Endothelial cell (in vitro differentiated cells): ENCODE measurements at places on chromosomes 11 and 22.

DNA sequence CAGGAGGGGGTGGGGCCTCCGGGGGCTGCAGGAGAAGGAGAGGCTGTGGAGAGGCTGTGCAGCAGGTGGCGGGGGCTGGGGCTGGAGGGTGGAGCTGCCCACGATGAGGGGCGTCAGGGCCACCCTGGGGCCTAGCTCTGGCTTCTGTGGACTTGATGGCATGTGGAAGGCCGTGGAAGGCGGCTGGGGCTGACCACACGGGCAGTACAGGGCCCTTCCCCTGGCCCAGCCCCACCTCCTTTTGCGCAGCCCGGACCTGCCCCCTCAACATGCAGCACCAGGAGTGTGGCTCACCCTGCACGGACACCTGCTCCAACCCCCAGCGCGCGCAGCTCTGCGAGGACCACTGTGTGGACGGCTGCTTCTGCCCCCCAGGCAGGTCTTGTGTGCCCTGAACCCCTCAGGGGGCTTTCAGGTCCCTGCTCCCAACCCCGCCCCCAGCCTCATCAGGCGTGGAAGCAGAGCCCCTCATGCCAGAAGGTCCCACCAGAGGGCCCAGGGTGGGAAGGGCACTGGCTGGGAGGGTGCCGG lies 6.1 kb downstream of the MUC5B start:
- H3K27me3 ChIP-seq = peaks cover 2% of the 10 kb centered on the region
- no peak overlapping the region for H3K27ac ChIP-seq
- H3K4me3 ChIP-seq = no peak overlapping the region
- H3K4me1 ChIP-seq = no peaks in the 10 kb centered on the region
- H3K36me3 ChIP-seq = no peaks in the 10 kb centered on the region

DNA sequence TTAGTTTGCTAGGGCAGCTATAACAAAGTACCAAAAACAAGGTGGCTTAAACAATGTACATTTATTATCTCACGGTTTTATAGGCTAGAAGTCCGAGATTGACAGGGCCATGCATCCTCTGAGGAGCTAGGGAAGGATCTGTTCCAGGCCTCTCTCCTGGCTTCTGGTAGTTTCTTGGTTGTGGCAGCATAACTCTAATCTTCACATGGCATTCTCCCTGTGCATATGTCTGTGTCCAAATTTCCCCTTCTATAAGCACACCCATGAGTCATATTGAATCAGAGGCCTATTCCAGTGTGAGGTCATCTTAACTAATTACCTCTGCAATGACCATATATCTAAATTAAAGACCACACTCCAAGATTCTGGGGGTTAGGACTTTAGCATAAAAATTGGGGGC lies 31.3 kb upstream of the MMP13 start:
- no peak overlapping the region for H3K27ac ChIP-seq
- no peak overlapping the region for H3K4me3 ChIP-seq
- H3K27me3 ChIP-seq = no peaks in the 10 kb centered on the region
- no peak for DNase-seq
- no peaks in the 10 kb centered on the region for H3K4me1 ChIP-seq
- no peaks in the 10 kb centered on the region for H3K36me3 ChIP-seq

DNA sequence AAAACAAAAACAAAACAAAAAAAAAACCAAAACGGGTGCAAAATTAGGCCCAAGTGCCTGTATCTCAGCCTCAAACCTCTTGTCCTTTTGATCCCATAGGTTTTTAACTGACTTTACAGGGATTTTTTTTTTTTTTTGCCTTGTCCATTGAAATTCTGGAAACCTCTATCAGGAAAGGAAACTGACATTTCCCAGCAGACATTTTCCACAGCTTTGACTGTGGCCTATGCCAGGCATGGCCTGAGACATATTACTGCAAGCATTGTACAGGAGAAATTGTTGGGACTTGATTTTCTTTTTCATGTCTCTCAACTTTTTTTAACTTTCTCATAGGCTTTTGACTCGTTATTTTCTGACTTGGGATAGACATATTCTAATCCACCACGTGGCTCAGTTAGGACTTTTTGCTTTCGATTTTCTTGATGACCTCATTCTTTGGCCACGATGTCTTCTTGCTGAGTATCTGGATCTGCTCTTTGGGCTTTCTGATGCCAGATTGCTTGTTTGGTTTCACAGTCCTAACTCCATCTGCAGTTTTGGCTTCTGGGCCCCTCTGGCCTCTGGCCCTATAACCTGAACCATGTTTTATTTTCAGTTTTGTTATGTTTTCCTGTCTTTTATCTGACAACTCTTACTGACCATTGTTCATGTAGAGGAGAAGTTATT lies 336.1 kb upstream of the C11orf87 start:
- no peaks in the 10 kb centered on the region for H3K36me3 ChIP-seq
- H3K4me3 ChIP-seq = no peak overlapping the region
- no peak overlapping the region for H3K27ac ChIP-seq
- no peaks in the 10 kb centered on the region for H3K27me3 ChIP-seq

DNA sequence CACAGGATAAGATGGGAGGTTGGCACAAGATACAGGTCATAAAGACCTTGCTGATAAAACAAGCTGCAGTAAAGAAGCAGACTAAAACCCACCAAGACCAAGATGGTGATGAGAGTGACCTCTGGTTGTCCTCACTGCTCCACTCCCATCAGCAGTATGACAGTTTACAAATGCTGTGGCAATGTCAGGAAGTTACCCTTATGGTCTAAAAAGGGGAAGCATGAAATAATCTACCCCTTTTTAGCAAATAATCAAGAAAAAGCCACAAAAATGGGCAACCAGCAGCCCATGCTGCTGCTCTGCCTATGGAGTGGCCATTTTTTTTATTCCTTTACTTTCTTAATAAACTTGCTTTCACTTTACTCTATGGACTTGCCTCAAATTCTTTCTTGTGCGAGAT lies 8.7 kb upstream of the PIWIL4 start:
- H3K36me3 ChIP-seq = no peaks in the 10 kb centered on the region
- no peaks in the 10 kb centered on the region for H3K27me3 ChIP-seq
- no peak for DNase-seq
- H3K4me3 ChIP-seq = no peak overlapping the region

DNA sequence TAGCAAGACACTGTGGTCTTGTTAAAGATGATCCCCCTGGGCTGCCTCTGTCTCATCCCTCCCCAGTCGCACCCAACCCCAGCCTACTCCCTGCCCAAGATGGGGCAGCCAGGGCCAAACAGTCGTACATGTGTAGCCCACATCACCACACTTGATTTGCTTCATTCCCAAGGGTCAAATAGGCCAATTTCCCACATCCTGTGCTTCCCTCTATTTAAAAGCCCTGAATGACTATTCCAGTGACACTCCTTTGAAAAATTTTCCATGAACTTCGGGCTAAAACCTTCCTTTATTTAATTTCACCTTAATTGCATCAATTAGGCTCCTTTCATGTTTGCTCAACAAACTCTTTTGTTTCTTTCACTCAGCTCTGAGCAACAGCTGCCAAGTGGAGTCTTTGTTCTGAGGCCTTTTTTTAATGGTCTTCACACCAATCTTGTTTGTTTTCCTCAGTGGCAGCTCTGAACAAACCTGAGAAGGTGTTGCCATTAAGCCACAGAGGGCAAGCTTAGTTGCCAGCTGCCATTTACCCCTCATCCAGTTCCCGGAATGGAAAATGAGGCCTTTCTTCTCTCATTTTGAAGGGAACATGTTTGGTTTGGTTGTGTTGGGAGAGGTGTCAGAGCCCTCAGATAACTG lies 126.9 kb downstream of the APIP start:
- H3K4me3 ChIP-seq = no peak overlapping the region
- DNase-seq = no peak
- H3K27me3 ChIP-seq = no peaks in the 10 kb centered on the region
- H3K36me3 ChIP-seq = peaks cover 11% of the 10 kb centered on the region
- H3K4me1 ChIP-seq = peaks cover 3% of the 10 kb centered on the region

GRCh38 chr22:26735019-26735409 lies 77.6 kb downstream of the MIAT start:
- H3K36me3 ChIP-seq = no peaks in the 10 kb centered on the region
- peaks cover 9% of the 10 kb centered on the region for H3K27me3 ChIP-seq
- no peak overlapping the region for H3K4me3 ChIP-seq
- peaks cover under 1% of the 10 kb centered on the region for H3K4me1 ChIP-seq

DNA sequence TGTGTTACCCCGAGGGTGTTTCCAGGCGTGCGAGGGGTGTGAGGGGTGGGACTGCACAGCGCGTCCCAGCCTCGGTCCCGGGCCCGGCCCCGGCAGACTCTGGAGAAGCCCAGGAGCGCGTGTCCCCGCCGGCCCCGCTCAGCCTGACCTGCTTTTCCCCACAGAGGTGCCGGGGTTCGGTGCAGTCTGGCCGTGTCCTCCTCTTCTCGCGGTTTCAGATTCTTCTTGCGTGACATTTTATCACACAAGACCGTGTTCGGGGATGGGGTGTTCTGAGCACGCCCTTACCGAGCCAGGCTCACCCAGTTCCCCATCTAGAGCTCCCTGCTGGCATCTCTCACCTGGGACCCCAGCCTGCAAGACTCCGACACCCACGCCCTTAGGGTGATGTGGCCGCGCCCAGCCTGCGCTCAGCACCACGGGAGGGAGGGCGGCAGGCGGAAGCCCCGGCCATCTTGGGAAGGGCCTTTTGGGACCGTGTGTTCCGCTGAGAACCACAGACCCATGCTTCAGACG lies 775.6 kb downstream of the BRD1 start:
- DNase-seq = no peak
- H3K27me3 ChIP-seq = peaks cover 3% of the 10 kb centered on the region
- no peaks in the 10 kb centered on the region for H3K36me3 ChIP-seq
- H3K27ac ChIP-seq = no peak overlapping the region

- DNase-seq = no peak
- H3K36me3 ChIP-seq = no peaks in the 10 kb centered on the region
- H3K4me1 ChIP-seq = no peaks in the 10 kb centered on the region
- H3K4me3 ChIP-seq = no peak overlapping the region
- peaks cover 3% of the 10 kb centered on the region for H3K27me3 ChIP-seq
Observed at GRCh38 chr11:30155428-30155827, 75.4 kb upstream of the FSHB start.

DNA sequence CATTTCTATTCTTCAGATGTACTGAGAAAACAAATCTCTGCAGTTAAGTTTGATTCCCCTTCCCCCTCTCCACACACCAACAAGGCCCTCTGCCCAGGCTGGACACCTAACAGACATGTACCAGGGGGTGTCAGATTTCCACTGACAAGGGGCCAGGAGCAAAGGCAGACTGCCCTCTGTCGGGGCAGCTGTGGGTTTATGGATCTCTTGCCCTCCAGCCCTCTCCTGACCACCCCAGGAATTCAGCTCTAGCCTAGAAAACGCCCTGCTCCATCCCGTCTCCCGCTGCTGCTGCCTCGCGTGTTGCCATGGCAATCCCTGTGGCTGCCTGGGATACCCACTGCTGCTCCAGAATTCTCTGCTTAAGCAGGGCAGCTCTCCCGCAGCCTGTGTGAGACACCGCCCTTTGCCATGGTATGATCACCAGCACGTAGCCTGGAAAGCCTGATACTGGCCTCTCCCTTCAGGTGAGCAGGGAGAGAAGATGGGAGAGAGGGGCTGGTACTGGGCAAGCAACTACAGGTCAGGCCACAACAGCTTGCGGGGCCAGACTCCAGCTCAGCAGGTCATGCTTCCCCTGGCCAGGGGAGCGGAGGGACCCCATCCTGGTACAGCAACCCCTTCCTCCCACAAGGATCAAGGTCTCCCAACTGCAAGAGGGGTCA lies 41.6 kb downstream of the BUD13 start:
- H3K27me3 ChIP-seq = peaks cover 12% of the 10 kb centered on the region
- no peak overlapping the region for H3K27ac ChIP-seq
- H3K4me1 ChIP-seq = peaks cover 15% of the 10 kb centered on the region
- peak; percentile 18 for DNase-seq
- no peaks in the 10 kb centered on the region for H3K36me3 ChIP-seq
- H3K4me3 ChIP-seq = no peak overlapping the region

GRCh38 chr11:64040684-64041322 lies 5.1 kb downstream of the FLRT1 start:
- H3K36me3 ChIP-seq = no peaks in the 10 kb centered on the region
- no peak overlapping the region for H3K4me3 ChIP-seq
- DNase-seq = no peak
- H3K27me3 ChIP-seq = peaks cover 20% of the 10 kb centered on the region
- H3K27ac ChIP-seq = no peak overlapping the region

DNA sequence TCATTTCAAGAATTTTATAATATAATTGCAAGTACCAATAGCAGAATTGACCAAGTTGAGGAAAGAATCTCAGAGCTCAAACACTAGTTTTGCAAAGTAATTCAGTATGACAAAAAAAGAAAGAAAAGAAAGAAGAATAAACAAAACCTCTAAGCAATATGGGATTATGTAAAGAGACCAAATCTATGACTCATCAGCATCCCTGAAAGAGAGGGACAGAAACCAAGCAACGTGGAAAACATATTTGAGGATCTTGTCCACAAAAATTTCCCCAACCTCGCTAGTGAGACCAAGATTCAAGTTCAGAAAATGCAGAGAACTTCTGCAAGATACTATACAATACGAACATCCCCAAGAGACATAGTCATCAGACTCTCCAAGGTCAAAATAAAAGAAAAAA lies 203.7 kb upstream of the DDI1 start:
- H3K4me3 ChIP-seq = no peak overlapping the region
- no peaks in the 10 kb centered on the region for H3K36me3 ChIP-seq
- DNase-seq = no peak
- no peak overlapping the region for H3K27ac ChIP-seq

DNA sequence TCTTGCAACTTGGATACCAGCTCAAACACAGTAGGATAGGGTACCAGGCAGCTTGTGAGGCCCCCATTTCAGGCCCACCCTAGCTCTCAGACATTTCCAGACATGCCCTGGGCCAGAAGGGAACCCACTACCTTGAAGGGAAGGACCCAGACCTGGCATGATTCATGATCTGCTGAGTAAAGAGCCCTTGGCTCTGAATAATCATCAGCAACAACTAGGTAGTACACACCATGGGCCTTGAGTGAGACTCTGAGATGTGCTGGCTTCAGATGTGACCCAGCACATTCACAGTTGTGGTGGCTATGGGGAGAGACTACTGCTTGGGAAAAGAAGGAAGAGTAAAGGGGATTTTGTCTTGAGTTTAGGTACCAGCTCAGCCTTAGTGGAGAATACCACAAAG lies 23.6 kb downstream of the JRKL start:
- no peak overlapping the region for H3K27ac ChIP-seq
- H3K4me1 ChIP-seq = no peaks in the 10 kb centered on the region
- H3K4me3 ChIP-seq = no peak overlapping the region
- H3K36me3 ChIP-seq = no peaks in the 10 kb centered on the region
- no peaks in the 10 kb centered on the region for H3K27me3 ChIP-seq

GRCh38 chr22:40196628-40197360 lies 19.1 kb downstream of the TNRC6B start:
- H3K36me3 ChIP-seq = no peaks in the 10 kb centered on the region
- H3K27ac ChIP-seq = no peak overlapping the region
- no peak for DNase-seq
- no peak overlapping the region for H3K4me3 ChIP-seq

DNA sequence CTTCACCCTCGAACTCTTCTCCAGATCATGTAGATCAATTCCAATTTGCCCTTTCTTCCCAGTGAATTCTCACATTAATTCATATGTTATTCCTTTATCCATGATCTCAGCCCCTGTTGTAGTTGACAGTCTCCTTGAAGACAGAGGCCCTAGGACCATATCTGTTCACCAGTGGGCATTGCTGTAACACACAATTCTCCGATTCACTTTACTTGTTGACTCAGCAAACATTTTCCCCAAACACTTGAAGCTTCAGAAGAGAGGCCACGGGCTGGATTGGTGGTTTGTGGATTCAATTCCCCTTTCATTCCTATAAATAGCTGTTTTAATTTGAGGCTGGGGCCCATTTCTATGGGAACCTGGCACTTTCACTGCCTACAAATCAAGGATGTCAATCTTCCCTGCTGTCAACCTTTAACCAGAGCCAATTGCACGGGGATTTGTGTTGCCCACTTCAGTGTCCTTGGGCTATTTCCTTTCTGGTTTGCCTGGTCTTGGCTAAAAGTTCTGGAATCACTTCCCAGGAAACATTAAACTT lies 393.0 kb upstream of the KIRREL3 start:
- no peak overlapping the region for H3K4me3 ChIP-seq
- H3K27me3 ChIP-seq = no peaks in the 10 kb centered on the region
- no peaks in the 10 kb centered on the region for H3K4me1 ChIP-seq
- H3K27ac ChIP-seq = no peak overlapping the region
- H3K36me3 ChIP-seq = no peaks in the 10 kb centered on the region
- DNase-seq = no peak
